ENCODE measurements at places on chromosomes 2 and 18. TPM values are rescaled to one million over a fixed set of nuclear protein-coding genes. Genes with fewer than 3 reads are reported as not detected.
A peak's percentile ranks its signal among the peaks of the same experiment; 100 is the strongest.

Gene AMMECR1L
- 32.6 TPM for total RNA-seq

DNA sequence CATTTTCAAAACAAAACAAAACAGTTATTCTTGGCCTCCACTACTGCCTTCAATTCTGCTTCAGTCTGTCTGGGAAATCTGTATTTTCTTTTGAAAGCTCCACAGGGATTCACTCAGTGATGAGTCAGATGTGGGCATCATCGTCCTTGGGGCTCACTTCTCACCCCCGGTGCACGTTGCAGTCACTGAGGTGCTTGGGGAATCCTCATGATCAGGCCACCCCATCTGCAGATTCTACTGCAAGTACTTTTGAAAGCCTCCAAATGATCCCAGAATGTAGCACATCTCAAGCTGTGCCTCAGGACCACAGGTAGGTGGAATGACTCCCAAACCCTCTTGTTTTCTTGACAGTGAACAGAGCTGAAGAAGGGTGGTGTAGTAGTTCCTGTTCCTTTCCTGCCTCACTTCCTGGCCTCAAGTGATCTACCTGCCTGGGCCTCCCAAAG lies 34.3 kb downstream of the LPIN2 start:
- peaks cover 9% of the 10 kb centered on the region for H3K36me3 ChIP-seq
- peak overlapping the region; percentile 23 for H3K4me3 ChIP-seq
- peaks cover 33% of the 10 kb centered on the region for H3K4me1 ChIP-seq

DNA sequence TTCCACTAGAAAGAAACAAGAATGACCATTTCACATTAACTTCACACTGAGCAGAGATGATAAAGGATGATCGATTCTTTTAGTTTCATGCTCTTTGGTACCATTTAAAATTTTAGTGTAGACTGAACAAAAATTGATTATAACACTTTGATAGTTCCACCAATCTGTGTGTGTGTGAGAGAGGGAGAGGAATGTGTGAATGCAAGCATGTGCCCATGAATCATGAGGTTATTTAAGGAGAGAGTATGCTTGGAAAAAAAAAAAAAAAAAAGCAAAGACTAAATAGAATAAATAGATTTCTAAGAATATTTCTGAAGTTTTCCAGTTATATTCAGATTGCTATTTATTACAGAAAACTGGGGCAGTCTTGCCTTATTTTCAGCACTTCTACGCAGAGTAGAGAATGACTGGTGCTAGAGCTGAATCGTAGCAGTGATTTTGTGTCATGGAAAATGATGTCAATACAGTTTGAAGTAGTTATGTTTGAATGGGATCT lies 900.8 kb downstream of the SLC4A3 start:
- no peak overlapping the region for H3K27ac ChIP-seq
- H3K36me3 ChIP-seq: no peaks in the 10 kb centered on the region
- H3K4me3 ChIP-seq: no peak overlapping the region
- peaks cover 5% of the 10 kb centered on the region for H3K4me1 ChIP-seq
- DNase-seq: no peak

- no peak within 1 kb of the TSS for H3K27ac ChIP-seq
- H3K4me1 ChIP-seq: peaks cover 6% of the 10 kb centered on the region
- DNase-seq: peak; percentile 4
- H3K36me3 ChIP-seq: no peaks in the 10 kb centered on the region
- H3K4me3 ChIP-seq: peak within 1 kb of the TSS; percentile 58
These were observed at the start of gene LRP1B for GRCh38 chr2:142131010-142131669. Gene LRP1B (minus strand): TSS chr2:142131016. CDS start chr2:142130729, 287 bp downstream.

DNA sequence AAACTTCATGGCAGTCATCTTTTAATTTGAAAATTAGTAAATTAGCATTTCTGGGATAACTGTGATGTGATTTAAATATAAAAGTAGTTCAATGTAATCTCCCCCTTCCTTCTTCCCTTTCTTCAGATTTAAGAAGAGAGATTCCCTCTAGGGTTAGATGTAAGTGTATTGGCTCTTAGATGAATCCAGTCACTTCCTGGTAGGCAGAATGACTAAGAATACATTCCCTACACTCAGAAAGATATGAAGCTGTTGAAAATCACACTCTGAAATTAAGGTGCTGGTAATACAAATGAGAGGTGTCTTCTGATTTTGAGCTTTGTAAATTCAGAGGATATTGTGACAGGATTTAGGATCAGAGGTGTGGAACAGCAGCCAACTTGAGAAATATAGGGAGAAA lies 71.6 kb downstream of the TDRD15 start:
- H3K27ac ChIP-seq: no peak overlapping the region
- H3K27me3 ChIP-seq: peaks cover 87% of the 10 kb centered on the region
- H3K36me3 ChIP-seq: no peaks in the 10 kb centered on the region
- H3K4me1 ChIP-seq: no peaks in the 10 kb centered on the region
- DNase-seq: no peak
- H3K4me3 ChIP-seq: no peak overlapping the region

DNA sequence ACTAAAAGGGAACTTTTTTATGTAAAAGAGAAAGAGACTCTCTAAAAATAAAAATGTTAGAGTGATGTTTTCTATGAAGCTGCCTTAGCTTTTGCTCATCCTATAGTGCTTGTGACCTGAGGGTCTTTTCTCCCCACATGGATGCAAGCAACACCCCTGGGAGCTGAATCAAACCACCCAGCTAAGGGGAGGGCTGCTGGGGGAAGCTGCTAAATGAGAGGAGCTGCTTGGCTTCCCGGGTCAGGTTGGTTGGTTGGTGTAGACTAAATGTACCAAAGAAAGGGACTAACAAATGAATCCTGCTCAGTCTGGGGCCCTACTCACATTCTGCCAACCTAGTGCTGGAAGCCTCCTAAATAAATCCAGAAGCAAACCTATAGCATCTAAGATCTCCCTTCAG lies 35.0 kb downstream of the AFF3 start:
- no peaks in the 10 kb centered on the region for H3K4me1 ChIP-seq
- H3K4me3 ChIP-seq: no peak overlapping the region
- H3K27ac ChIP-seq: no peak overlapping the region
- no peaks in the 10 kb centered on the region for H3K36me3 ChIP-seq
- peaks cover 28% of the 10 kb centered on the region for H3K27me3 ChIP-seq

All from MCF 10A (cell line).